ENCODE measurements at places on chromosomes 4 and X. TPM values are rescaled to one million over a fixed set of nuclear protein-coding genes. Genes with fewer than 3 reads are reported as not detected.

The RTL5 gene
- total RNA-seq = 2.2 TPM

The EMCN gene
- total RNA-seq = not detected

The CDK16 gene
- 109 TPM for total RNA-seq

The FRMPD3 gene
- total RNA-seq = 0.12 TPM

The KLHL34 gene
- total RNA-seq = not detected

The KLB gene
- 0.08 TPM for total RNA-seq

The CPZ gene
- 0.21 TPM for total RNA-seq

The PLP1 gene
- not detected for total RNA-seq

The RAB39B gene
- total RNA-seq = 1.2 TPM

The CDKL2 gene
- 0.84 TPM for total RNA-seq

The FATE1 gene
- not detected for total RNA-seq

Measured in A549 treated with CORT108297 at 1 μM for 4 hours (cell line).